ENCODE measurements at places on chromosomes 6 and 20. TPM values are rescaled to one million over a fixed set of nuclear protein-coding genes. Genes with fewer than 3 reads are reported as not detected.

The PPIL6 gene
- 3.8 TPM for total RNA-seq

The PHACTR2 gene
- 78.2 TPM for total RNA-seq

The VNN1 gene
- total RNA-seq, result 2.9 TPM

The C20orf144 gene
- total RNA-seq, result not detected

The ARFGEF3 gene
- total RNA-seq, result 1.8 TPM

The BTN1A1 gene
- total RNA-seq, result 0.07 TPM

The KCNB1 gene
- 10.2 TPM for total RNA-seq

The COL19A1 gene
- 0.28 TPM for total RNA-seq
